Breast epithelium (tissue), 4 donors: ENCODE measurements at places on chromosomes 3 and 15. TPM values are rescaled to one million over a fixed set of nuclear protein-coding genes. Genes with fewer than 3 reads are reported as not detected.
A peak's percentile ranks its signal among the peaks of the same experiment; 100 is the strongest.

- no peak for DNase-seq
These were observed 17.1 kb downstream of the ZFAND6 start for GRCh38 chr15:80076321-80077318.

DNA sequence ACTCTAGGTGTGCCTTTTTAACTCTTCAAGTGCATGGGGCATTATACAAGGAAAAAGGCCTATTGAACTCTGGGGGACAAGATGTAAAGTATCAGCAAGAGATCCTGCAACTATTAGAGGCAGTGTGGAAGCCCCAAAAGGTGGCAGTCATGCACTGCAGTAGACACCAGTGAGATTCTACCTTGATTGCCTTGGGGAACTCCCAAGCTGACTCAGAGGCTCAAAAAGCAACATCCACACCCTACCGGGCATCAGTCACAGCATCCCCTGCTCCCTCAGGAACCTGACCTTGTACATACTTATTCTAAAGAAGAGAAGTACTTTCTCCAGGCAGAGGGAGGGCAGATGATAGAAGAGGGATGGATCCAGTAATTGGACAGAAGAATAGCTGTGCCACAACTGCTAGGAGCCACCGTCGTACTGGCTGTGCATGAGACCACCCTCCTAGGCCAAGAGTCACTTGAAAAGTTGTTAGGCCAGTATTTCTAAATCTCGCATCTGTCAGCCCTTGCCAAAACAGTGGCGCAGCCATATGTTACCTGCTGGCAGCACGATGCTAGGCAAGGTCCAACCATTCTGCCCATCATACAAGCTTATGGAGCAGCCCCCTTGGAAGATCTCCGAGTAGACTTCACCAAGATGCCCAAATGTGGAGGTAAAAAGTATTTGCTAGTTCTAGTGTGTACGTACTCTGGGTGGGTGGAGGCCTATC is 523.1 kb upstream of the FRG2C start:
- no peak for DNase-seq

DNA sequence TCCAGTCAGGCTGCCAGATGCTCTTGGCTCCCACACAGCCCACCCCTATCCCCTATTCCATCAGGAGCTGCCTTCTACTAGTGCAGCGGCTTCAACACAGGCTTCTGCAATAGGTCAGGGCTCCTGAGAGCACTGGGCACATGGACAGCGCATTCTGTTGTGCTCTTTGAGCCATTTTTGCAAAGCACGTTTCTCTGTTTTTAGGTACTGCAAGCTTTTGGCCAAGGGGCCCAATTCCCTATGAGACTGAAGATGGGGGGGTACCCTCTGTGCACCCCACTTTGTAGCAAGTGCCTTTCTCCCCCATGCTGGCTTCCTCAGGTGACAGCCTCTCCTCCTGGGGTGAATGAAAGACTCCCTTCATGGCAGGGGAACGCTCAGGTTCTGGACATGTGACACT is 31.2 kb downstream of the CHDH start:
- DNase-seq = no peak

- no peak for DNase-seq
These were observed 276.6 kb upstream of the THBS1 start for GRCh38 chr15:39304201-39304841.

GRCh38 chr3:46303240-46303639 is 50.7 kb upstream of the CCR2 start:
- DNase-seq = no peak

DNA sequence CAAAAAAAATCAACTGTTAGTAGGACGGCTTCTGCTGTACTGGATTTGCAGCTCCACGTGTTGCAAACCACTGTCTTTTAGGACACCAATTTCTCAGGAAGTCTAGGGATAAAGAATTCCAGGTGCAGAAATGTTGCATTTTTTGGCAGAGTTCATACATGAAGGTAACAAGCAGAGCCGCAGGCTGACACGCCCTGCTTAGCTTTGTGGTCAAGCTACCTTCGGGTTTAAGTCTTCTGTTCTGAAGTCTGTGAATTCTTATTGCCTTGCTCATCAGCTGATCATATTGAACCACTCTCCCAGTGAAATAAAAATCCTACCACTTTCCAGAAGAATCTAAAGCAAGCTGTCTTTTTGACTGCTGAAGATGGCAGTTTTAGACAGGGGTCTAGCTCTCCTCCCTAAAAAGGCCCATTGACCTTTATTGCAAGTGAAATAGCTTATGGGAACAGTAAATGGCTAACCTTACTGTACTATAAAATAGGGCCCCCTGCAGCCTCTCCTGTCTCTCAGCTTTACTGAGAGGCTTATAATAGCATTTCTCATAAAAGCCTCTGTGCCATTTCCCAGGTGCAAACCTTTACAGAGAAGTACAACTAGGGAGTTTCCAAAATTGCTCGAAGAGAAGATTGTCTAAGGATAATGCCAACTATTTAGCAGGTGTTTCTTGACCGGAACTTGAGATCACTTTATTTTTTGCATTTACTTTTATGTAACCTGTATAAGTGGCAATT is 262.2 kb upstream of the IL12A start:
- peak; percentile 68 for DNase-seq

DNA sequence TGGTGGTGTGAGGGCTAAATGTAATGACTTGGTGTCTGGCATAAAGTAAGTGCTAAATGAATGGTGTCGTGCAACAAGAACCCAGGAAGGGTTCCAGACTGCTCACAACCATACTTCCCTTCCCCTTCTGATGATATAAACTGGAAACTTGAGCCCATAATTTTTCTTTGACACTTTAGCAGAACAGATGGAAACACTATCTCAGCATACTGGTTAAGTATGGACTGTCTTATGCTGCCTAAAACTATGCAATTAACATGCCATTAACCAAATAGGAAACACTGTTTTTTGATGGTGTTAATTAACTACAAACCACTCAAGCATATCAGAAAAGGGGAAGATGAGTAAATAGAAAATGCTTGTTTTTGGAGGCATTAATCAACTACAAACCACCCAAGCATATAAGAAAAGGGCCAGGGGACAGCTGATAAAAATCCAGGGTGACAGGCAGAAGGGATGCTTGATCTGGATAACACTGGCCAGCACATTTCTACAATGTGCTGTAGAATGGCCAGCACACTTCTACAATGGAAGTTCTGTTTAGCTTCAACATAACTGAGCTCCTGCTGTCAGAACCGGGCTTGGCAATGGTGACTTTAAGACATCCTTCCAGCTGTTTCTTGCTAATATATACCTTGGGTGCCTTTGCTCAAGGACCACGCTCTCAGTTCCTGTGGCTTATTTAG is 85.5 kb upstream of the FAM3D start:
- no peak for DNase-seq

GRCh38 chr3:14243782-14244181 is 65.2 kb downstream of the LSM3 start:
- DNase-seq = no peak

DNA sequence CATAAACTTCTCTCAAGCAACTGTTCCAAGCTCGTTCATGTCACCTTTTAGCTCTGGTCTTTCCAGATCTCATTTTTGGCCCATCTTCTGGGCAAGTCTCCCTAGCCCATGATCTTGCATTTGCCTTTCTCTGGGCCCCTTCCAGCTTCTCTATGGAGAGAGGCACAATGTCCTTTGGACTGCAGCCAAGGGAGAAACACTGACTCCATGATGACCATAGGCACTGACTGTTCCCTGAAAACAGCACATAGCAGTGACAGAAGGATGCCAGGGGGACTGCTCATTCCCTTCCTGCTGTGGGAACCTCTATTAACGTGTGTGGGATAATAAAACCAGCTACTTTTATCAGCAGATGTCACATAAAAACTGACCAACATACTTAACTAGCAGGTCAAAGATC is 60.3 kb downstream of the STRIT1 start:
- no peak for DNase-seq

DNA sequence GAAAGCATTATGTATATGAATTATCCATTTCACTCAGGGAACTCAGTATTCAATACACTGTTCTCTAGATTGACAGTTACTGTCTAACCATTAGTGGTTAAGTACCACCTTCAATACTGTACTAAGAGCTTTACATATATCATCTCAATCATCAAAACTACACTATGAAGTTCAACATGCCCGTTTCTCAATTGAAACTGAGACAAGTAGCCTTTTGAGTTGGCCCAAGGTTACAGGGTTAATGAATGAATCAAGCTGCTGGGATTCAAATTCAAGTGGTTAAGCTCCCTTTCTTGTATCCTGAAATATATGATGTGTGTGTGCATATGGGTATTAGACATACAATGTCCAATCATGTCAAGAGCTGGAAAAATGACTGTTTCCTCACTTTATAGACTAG is 5.8 kb downstream of the TASOR start:
- no peak for DNase-seq

- no peak for DNase-seq
These were observed 11.0 kb upstream of the GABPB1 start for GRCh38 chr15:50365971-50366370.

- no peak for DNase-seq
These were observed 203.3 kb downstream of the TP63 start for GRCh38 chr3:189834462-189834861.

DNA sequence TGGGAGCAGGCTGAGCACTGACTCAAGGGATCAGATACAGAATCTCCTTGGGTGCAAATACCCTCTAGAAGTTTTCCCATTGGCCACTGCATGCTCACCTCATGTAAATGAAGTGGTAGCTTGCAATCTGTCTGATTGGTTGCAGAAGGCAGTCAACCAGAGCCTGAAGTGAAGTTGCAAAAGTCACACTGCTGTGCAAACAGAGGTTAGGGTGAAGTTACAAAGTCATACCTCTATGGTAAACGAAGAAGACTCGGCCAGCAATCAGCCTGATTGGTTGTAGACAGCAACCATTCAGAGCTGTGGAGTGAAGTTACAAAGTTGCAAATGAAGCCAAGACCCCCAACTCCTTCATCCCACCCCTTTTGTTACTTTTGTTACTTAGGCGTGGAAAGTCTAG is 27.1 kb downstream of the STARD9 start:
- DNase-seq = no peak

GRCh38 chr3:184968115-184968514 is 156.1 kb downstream of the VPS8 start:
- no peak for DNase-seq

- no peak for DNase-seq
These were observed 62.2 kb downstream of the TCAIM start for GRCh38 chr3:44400771-44401170.

DNA sequence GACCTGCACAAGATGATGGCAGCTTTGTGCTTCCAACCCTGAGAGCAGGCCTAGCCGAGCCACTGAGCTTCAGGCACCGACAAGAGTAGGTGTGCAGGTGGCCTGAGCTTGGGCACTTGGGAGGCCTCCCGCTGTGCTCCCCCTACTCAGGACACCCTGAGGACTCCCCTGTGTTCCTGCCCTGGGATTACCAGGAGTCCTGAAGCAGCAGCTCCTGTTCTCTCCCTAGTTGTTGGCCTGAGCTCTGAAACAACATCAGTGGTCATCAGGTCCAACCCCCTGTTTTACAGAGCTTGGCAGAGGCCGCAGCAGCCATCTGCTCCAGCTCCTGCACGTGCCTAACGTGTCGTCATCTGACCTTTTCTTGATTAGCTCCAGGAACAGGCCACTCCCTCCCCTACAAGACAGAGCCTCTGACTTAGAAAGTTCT is 8.0 kb upstream of the MESP2 start:
- no peak for DNase-seq

- DNase-seq = no peak
These were observed 36.1 kb downstream of the LSM3 start for GRCh38 chr3:14214764-14215163.

DNA sequence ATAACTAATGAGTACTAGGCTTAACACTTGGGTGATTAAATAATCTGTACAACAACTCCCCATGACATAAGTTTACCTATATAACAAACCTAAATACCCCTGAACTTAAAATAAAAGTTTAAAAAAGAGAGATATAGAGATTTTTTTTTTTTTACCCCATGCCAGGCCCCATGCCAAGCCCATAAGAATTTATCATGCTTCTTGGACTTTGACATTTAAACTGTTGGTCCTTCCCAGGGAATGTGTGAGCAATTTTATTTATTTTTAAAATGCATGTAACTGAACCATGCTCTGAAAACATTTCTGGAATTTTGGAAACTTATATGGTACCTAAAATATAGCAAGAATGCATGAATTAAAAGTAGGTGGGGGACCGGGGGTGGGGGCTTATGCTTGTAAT is 26.3 kb downstream of the KLHL6 start:
- no peak for DNase-seq

- no peak for DNase-seq
These were observed 164.3 kb downstream of the MCTP2 start for GRCh38 chr15:94395640-94396039.

- DNase-seq = no peak
These were observed 32.6 kb downstream of the APBA2 start for GRCh38 chr15:28918141-28918983.

- no peak for DNase-seq
These were observed 8.7 kb downstream of the KLHDC8B start for GRCh38 chr3:49180116-49180515.

- DNase-seq = no peak
These were observed 325 bp downstream of the ALCAM start for GRCh38 chr3:105367063-105367405.

DNA sequence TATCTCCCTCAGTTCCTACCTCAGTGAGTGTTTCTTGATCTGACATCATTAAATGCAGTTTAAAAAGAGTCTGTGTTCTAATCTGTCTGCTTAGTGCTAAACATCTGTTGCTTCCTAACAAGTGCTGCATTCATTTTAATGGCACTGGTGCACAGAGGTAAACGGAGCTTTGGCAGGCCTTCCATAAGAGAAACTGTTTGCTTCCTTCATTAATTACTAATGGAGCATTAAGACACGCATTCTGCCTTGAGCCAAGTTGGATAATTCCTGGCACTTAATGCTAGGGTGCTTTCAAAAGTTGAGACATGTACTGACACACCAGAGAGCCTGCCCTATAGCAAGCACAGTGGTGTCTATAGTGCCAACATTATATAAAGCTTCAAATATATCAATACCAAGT is 34.7 kb downstream of the SCG5 start:
- DNase-seq = no peak

GRCh38 chr3:195139876-195140240 is 131.1 kb downstream of the XXYLT1 start:
- DNase-seq = no peak

FBXW12 gene
- 0.66 TPM for total RNA-seq

PARP9 gene
- 39.7 TPM for total RNA-seq

RARRES1 gene
- 403 TPM for total RNA-seq

ELL3 gene
- 5.2 TPM for total RNA-seq

TUSC7 gene
- total RNA-seq = not detected

ZSCAN29 gene
- 24.9 TPM for total RNA-seq

SENP7 gene
- total RNA-seq = 26.6 TPM

DAZL gene
- not detected for total RNA-seq

PIGBOS1 gene
- 15.0 TPM for total RNA-seq

PRR20G gene
- not detected for total RNA-seq

HRG gene
- not detected for total RNA-seq

TRA2B gene
- total RNA-seq = 179 TPM
